ENCODE measurements at places on chromosomes 4 and X.
A peak's percentile ranks its signal among the peaks of the same experiment; 100 is the strongest.

GRCh38 chrX:9874483-9874882, 88.3 kb downstream of the SHROOM2 start:
- no peak for DNase-seq

GRCh38 chrX:3598709-3599108, 114.7 kb downstream of the PRKX start:
- no peak for DNase-seq

DNA sequence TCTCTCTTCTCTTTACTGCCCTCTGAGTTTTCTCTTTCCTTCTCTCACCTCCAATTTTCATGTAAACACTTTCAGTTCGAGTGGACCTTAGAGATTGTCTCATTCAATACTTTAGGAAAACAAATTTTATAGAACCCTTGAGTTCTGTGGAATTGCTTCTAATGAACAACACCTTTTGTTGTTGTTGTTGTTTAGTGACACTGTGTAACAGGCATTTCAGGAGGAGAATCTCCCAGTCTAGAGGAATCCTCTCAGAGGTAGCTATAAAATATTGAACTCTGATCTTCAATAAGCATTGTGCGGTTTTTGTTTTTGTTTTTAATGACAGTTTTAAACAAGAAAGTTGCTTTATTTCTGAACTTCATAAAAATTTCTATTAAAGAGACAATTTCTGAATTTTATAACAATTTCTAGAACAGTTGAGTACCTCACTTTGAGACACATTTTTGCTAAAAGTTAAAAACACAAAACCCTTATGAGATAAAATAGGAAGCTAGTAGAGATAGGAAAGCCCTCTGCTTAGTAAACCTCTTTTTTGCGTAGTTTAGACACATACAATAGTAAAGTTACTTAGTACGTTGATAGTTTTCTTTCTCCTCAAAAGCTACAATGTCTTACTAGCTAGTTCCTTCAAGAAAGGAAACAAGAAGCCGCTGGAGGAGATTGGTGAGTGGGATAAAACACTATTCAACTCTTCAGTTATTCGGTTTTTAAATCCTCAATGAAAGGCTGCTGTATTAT, 38.8 kb downstream of the CLCN3 start:
- no peak for DNase-seq

- DNase-seq, result no peak
Measured at GRCh38 chrX:8607326-8607725, 124.6 kb downstream of the ANOS1 start.

DNA sequence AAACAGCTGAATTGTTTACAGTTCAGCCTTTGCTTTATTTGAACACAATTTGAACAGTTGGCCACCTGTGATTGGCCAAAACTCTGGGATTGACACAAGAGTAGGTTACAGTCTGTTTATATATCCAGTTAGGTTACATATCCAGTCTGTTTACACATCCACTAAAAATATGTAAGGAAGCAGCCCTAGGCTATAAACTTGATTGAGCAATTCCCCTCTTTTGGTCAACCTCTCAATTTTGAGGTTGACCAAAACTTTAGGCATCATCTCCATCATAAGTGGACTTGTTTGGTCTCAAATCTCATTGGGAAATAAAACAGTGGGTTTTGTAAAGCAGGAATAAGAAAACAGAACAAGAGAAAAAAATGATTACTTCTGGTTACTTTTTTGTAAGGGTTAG, 190.8 kb downstream of the SPATA18 start:
- DNase-seq, result no peak

DNA sequence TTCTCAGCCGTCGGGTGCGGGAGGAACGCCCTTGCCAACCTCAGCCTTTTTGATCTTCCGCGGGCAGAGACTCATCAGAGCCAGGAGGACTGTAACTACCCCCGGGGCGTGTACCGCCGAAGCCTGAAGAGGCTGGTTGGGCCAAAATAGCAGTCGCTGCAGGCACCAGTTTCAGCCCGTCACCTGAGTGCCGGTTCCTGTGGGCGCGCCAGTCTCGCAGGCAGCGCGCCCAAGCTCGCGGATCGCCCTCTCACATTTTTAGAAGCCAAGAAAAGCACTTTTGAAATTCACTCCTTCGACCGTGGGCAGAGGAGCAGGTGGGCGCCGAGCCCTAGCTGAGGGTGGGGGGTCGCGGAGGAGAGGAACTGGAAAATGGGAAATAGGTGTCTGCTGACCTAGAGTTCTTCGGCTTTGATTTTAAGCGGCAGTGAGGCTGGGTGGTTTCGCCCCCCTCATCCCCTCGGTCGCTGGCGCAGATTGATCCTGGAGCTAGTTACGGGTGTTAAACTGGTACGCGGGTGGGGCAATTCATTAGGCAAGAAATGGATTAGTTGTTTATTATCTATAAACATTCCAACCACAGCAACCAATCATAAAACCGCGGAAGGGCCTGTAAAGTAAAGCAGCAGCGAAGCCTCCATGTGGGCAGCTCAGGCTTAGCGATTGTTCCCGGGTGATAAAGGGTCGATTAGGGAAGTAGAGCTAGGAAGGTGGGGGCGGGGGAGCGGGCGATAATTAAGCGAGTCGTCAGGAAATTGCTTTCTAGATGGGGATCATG, 69.2 kb downstream of the FBXO8 start:
- no peak for DNase-seq

GRCh38 chr4:21090094-21090666, 389.9 kb downstream of the PACRGL start:
- no peak for DNase-seq

DNA sequence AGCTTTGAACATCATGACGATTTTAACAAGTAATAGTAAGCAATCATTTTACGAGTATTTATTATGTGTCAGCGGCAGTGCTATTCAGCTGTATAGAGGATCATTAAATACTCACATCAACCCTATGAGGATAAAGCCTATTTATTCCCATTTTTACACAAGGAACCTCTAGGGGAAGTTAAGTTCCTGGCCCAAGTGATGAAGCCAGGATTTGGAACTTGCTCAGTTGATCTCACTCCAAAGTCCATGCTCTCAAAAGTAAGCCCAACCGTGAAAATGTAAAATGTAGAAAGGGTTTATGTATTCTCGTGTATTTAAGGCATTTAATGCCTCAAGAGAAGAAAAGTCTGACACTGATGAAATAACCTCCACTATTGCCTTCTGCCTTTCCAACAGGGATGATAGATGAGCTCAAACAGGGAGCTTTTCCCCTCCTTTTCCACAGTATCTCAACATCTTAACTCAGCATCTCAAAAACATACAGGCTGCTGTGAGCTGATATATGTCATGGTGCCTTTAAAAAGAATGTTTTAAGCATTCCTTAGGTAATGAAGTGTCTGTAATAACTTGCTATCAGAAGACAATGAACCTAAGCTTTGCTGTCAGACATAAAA, 35.0 kb upstream of the PLA2G12A start:
- no peak for DNase-seq

DNA sequence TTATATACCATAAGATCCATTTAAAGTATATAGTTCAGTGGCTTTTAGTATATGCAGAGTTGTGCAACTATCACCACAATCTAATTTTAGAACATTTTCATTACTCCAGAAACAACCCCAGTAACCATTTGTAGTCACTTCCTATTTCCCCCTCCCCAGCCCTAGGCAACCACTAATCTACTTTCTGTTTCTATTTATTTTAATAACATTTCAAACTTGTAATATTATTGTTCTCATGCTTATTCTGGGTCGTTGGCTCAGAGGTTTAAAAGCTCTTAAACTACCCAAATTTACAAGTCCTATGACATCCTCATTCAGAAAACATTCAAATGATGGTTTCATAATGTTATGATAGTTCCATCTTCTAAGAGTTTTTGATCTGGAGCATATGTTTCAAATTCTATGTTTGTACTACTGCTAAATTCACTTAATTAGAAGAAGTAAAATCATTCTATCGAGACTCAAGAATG, 18.4 kb downstream of the XIAP start:
- DNase-seq, result no peak

DNA sequence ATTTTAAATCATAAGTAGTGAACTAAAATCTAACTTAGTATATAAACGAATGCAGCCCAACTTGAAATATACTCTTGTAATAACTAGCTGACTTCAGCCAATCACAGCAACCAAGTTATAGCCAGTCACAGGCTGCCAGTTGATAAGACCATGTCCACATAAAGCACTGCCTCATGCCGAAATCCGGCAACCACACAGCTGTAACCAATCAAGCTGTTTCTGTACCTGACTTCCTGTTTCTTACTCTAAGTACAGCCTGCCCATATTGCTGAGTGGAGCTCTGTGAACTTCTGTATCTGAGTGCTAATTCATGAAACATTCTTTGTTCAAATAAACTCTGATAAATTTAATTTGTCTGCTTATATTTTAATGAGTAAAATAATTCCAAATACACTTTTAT, 805.3 kb upstream of the EPHA5 start:
- DNase-seq, result peak; percentile 14

DNA sequence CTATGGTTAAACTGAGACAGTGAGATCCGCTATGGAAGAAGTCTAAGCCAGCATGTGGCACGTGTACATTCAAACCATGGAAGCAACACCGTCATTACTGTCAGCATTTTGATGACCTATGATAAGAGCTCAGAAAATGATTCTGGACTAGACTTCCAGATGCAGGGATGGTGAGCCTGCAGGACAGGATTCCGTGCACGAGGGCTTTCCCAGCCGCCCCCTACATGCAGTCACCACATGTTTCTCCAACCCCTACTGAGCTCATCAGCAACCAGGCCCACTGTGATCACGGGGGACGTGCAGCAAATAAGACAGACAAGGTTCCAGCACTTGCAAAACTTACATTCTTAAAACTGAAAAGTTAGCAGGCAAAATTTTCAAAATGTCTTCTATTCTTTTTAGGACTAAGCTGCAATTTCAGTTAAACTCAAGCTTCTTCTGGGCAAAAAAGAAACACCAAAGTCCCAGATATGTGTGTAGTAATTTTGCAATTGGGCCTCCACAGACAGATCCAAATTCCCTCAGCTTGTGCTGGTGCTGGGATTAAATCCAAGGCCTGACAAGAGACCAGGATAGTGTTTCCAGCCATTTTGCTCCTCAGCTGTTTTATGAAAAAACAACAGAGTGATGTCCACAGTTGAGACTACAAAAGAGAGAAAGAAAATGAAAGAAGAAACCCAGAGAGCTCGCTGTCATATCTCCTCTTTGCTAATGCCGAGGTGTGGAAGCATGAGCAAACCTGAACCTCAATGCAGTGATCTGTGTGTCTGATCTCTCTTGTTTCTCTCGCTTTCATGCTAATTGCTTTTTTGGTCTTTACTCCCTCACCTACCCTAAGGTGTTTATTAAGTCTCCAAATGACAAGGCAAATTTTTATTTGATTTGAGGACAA, 118.2 kb downstream of the AFAP1 start:
- no peak for DNase-seq

DNA sequence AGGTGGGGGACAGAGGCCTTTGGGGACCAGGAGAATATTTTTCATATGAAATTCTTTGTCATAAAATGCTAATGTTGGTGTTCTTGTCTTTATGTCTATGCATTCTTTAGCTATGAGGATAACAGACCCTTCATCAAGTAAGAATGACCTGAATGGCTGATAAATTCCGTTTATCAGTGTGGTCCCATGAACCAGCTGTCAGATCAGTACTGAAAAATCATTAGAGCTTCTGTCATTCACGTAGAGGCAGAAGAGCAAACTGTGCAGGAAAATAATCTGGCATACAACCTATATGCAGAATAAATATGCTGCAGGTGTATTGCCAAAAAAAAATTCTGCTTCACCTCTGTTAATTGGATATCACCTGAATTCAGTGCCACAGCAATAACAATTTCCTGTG, 828.6 kb downstream of the ADGRL3 start:
- DNase-seq, result no peak

DNA sequence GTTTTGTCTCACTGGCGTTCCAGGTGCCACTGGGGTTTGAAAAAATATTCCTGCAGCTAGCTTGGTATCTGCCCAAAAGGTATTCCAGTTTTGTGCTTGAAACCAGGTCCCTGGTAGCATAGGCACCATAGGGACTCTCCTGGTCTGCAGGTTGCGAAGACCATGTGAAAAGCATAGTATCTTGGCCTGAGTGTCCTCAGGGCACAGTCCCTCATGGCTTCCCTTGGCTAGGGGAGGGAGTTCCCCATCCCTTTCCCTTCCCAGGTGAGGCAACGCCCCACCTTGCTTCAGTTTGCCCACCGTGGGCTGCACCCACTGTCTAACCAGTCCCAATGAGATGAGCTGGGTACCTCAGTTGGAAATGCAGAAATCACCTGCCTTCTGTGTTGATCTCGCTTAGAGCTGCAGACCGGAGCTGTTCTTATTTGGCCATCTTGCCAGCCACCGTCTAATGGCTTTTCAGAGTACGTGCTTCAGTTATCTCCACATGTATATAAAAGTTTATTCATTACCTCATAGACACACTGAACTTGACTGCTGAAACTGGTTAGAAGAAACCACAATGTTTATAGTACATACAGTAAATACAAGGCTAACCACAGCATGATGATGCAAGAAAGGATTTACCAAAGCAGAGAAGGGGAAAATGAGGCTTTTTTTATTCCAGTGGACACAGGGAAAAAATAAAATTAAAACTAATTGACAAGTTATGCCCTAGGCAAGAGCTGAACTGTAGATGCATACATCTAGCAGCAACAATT, 10.6 kb downstream of the PBDC1 start:
- no peak for DNase-seq

DNA sequence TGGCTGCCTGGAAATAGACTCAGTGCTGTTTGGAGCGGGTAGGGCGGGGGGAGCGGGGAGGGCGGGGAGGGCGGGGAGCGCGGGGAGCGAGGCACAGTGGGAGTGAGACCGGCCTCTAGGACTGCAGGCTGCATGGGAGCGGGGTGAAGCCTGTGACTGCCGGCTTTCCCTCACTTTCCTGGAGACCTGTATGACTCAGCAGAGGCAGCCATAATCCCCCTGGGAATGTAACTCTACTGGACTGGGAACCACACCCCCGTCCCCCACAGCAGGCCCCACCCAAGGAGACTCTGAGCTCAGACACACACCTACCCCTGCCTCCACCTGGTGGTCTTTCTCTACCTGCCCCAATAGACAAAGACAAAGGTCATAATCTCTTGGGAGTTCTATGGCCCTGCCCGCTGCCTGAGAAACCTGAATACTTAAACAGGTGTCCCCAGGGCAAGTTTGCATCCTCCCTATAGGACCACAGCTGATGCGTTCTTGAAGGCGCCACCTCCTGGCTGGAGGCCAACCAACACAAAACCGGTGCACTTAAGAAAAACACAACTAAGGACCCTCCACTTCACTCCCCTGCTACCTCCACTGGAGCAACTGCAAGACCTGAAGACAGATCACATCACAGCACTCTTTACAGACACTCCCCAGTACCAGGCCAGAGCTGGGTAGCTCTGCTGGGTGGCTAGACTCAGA, 18.0 kb downstream of the HDAC8 start:
- DNase-seq, result no peak

GRCh38 chr4:10565166-10565780, 108.0 kb upstream of the ZNF518B start:
- no peak for DNase-seq
